ENCODE measurements at places on chromosomes 2 and 18.

DNA sequence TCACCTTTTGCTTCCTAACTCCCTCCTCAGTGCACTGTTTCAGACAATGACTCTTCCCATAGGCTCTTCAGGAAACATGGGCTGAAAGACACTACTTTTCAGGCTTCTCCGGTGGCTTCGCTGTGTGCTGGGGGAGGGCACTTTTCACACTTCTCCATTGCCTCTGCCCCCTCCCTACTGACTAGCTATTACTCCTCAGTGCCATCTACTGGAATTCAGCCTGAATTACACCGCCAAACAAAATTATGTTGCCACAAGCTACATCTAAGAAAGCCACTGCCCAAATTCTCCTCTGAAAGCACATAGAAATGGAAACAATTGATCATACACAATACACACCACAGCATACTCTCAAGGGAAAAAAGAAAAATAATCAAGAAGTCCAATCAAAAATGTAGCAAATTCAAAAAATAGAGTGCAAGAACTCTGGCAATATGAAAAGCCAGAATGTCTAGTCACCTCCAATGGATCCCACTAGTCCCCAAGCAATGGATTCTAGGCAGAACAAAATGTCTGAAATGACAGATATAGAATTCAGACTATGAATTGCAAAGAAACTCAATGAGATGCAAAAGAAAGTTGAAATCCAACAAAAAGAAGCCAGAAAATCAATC, 1139.4 kb upstream of the GYPC start:
- peak; percentile 7 for DNase-seq

DNA sequence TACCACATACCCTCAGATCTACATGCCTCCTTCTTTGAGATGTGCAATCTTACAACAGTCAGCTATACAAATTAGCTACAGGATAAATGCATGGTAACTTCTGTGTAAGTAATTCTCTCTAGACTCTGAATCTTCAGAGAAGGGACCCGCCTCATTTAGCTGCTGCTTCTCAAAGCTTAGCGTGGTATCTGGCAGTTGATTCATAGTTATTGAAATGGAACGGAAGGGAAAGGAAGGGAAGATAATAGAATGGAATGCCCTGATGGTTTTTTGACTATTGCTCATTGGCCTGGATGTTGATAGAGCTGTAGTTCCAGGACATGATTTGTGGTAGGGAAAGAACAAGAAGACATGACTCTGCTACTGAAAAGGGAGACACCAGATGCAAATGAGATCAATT, 498.1 kb upstream of the CRIM1 start:
- no peak for DNase-seq

DNA sequence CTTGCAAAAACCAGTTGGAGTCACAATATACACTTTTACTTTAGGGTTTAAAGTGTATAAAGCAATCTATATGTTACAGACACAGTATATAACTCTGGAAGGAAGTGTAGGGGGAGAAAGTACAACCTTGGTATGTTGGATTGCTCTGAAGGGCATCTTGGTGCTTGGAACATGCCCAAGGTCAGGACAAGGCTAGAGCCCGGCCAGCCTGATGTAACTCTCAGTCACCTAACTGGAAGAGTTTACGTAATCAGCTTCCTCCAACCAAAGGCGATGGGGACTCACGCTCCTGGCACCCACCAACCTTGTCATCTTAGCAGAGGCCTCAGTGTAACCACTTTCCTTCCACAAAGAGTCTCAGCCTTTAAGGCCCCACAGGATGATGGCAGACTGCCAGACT, 181.1 kb upstream of the ACAA2 start:
- DNase-seq: no peak

GRCh38 chr2:238499731-238500580, 73.2 kb downstream of the ASB1 start:
- no peak for DNase-seq

DNA sequence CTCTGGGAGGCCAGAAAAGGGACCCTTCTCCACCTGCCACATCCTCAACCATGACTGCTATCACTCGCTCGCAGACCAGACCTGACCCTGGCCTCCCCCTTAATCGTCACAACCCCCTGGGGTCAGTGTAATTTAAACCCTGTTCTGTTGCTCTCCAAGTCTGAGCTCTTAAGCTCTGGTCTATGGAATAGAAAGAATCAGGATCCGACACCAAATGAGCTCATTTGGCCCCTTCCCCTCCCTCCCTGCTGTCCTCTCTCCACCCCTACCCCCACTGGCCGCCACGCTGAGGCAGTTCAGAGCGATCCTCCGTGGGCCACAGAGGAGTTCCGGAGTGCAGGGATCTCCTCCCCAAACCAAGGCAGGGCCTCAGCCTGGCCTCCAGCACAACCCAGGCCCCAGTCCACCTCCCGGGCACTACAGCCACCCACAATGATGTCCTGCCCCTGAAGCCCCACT, 5.3 kb downstream of the DNMT3A start:
- no peak for DNase-seq

- DNase-seq: peak; percentile 21
These were observed 1.1 kb upstream of the PPP3R1 start for GRCh38 chr2:68253219-68254068.

DNA sequence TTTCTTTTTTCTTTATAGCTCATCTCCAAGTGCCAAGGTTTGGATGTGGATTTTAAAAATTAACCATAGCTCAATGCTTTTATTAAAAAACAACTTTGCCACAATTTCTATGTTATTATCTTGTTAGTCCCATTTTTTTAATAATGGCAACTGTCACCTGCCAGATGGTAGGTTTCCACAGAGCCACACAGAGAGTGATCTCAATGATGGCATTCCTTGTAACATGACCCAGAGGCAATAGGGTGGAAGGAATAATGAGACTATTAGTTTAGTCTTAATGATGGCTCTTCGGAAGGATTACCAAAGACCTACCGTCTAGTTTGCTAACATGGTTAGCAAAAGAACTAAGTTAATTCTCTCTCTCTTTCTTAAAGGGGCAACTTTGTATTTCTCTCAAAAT, 64.0 kb downstream of the REL start:
- no peak for DNase-seq

GRCh38 chr2:132581991-132582738, 87.8 kb downstream of the LYPD1 start:
- DNase-seq: peak; percentile 22

DNA sequence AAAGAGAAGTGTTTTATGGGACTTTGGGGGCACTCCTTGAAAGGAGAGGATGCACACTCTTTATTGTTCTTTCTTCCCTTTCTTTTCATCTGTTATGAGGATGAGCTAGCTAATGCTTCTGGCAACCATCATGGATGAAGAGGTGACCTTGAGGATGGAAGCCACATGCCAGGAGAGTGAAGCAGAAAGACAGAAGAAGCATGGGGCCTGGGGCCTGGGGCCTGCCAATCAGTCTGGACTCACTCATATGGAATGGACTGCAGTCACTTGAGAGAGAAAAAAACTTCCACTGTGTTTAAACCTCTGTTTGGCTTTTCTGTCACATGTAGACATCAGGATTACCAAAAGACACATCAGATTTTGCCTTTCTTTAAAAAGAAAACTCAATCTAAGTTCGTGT, 35.8 kb upstream of the ZFP36L2 start:
- DNase-seq: no peak

GRCh38 chr18:68482815-68483214, 232.1 kb downstream of the TMX3 start:
- no peak for DNase-seq

DNA sequence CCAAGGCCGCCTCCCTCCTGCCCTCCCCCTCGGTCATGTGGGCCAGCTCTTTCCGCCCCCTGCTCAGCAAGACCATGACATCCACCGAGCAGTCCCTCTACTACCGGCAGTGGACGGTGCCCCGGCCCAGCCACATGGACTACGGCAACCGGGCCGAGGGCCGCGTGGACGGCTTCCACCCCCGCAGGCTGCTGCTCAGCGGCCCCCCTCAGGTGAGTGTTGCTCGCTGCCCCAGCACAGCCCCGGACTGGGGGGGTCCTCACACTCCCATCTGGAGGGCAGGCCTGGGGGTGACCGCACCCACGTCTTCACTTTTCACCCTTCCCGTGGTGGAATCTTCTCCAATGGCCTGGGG, 51.3 kb downstream of the NTSR2 start:
- DNase-seq: no peak

DNA sequence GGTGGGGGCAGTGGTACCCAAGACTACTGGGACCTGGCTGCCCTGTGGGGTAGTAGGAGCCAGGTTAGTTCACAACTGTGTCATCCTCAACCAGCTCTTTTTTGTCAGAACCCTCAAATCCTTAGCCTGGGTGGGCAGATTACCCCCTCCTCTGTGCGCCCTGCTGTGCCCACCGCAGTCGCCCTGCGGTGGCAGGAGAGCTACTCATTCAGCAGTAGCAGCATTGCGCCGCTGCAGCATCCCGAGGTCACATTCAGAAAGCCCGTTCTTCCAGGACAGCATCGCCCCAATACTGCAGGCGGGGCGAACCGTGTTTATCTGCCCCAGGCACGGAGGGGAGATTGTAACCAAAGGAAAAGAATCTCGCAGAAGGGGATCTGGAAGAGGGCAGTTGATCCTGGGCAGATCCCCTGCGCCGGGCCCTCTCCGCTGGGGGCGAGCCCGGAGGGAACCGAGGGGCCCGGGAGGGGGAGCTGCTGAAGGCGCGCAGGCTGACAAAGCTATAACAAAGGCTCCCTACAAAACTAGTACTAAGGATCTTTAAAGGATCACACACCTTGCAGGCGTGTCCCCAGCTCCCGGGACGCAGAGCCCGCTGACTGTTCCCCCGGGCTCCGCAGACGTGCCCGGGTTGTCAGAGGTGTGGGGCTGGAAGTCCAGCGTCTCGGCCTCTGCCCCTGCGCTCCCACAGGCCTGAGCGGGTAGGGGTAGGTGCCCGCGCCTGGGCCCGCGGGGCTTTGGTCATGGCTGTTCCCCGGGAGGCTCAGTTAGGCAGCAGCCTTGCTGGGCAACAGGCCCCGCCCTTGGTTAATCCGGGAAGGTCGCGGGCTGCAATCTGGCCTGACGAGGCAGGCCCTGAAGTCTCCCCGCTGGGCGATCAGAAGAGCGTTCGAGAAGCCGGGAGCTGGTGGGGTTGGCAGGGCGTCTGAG, 13.2 kb downstream of the POU3F3 start:
- no peak for DNase-seq

DNA sequence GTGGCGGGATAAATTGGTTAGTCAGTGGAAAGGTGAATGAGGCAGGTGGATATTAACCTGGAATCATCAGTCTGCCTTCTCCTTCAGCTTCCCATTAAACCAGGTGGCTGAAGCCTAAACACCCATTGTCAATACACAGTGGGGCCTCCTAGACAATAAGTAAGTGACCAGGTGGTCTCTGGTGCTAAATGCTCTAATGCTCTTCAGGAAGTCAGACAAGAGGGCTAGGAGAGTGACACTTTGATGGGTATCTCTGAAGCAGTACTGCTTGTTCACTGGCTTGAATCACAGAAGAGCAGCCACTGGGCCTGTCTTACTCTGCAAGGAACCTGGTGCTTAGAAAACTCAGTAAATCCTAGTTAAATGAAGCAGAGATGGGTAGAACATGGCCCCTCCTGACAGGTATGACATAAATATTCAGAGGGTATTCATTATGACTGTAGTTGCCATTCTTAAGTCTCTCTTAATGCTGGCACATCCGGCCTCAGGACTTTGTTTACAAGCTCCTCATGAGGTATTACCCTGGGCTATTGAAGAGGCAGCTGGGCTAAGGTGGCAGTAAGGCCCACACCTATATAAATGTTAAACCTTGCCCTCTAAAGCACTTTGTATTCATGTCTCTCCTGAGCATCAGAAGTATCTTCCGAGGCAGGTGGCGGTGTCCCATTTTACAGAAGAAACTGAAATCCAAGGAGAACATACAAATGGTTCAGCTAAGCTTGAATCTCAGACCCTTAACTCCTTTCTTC, 104.9 kb downstream of the NCK2 start:
- DNase-seq: no peak

- peak; percentile 66 for DNase-seq
These were observed 16.1 kb upstream of the VPS54 start for GRCh38 chr2:64035072-64035942.

GRCh38 chr2:37718515-37719161, 47.2 kb upstream of the CDC42EP3 start:
- DNase-seq: no peak

DNA sequence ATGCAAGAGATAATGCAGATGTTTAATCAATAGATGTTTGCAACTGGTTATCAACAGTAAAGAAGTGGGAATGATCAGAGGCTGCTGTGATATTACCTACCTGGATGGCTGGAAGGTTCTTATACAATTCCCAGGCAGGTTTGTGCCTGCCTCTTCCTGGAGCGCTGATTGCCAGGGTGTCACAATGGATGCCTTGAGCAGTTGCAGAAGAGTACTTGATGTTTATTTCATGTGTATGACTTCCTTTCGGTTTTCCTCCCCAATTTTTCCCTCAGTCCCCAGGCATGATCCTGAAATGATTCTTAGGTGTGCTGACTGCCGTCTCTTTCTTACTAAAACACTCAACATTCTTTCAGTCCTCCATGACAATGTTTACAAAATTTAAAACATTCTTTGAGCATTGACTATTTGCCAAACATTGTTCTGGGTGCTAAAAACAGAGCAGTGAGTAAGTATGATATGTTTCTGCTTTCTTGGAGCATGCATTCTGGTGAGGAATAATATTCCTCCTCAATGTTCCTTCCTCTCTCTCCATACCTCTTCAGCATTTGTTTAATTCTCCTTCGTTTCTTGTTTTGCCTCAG, 416.6 kb upstream of the TRIB2 start:
- peak; percentile 64 for DNase-seq

- DNase-seq: peak; percentile 76
These were observed 29.6 kb downstream of the MCEE start for GRCh38 chr2:71100195-71100964.

- DNase-seq: no peak
These were observed 1094.7 kb upstream of the KLHL29 start for GRCh38 chr2:22290302-22290701.

- peak; percentile 42 for DNase-seq
These were observed 124.0 kb upstream of the TTC39C start for GRCh38 chr18:23890589-23890988.

GRCh38 chr2:172442072-172442895, 14.9 kb downstream of the ITGA6 start:
- DNase-seq: peak; percentile 96

- DNase-seq: peak; percentile 48
These were observed 77.8 kb upstream of the STPG4 start for GRCh38 chr2:47232738-47233415.

Data from iris pigment epithelial cell (primary cell).